Gastroesophageal sphincter (tissue), 4 donors: ENCODE measurements at places on chromosomes 2 and 18.

DNA sequence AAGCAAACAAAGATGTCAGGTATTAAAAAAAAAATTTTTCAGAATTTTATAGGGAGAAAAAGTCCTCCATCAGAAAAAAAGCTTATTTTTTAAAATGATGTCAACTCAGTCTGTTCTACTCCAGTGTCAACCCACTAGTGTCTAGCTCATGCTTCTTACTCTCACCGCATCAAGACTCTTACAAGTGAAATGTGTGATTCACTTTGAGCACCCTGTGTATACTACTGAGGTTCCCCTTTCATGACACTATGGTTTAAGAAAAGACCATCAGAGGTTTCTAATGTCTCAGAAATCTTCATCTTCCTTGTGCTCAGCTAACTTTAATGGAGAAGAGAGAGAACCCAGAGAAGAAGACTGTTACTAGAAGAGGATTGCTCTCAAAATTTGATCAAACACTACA, 43.4 kb downstream of the FEZ2 start:
- no peak for ATAC-seq

GRCh38 chr2:168730344-168730743, 72.1 kb upstream of the NOSTRIN start:
- ATAC-seq, result no peak

DNA sequence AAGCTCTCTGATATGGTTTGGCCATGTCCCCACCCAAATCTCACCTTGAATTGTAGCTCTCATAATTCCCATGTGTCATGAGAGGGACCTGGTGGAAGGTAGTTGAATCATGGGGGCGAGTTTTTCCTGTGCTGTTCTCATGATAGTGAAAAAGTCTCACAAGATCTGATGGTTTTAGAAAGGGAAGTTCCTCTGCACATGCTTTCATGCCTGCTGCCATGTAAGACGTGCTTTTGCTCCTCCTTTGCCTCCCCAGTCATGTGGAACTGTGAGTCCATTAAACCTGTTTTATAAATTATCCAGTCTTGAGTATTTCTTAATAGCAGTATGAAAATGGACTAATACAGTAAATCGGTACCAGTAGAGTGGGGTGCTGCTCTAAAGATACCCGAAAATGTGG, 34.9 kb downstream of the LTBP1 start:
- ATAC-seq, result no peak

- no peak for ATAC-seq
Measured at GRCh38 chr2:237737196-237737865, 61.2 kb upstream of the RBM44 start.

DNA sequence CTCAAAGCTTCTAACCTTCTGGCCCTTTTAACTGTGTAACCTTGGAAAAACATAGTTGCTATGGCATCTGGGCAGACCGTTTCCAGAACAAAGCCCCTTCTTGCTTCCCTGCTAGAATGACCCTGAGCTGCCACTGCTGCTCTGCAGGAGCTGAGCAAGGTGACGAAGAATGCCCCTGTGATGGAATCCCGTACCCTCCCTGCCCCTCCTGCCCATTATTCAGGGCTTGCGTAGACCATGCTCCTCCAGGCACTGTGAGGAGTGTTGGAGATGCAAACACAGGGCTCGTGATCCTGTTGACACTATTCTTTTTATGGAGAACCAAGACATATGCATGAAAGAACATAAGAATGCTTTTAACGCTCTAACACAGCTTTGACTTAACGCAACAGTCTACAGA, 191.1 kb downstream of the CDH2 start:
- ATAC-seq, result no peak
